Occipital lobe (tissue), 3 donors: ENCODE measurements at places on chromosomes 2 and 18. TPM values are rescaled to one million over a fixed set of nuclear protein-coding genes. Genes with fewer than 3 reads are reported as not detected.
A peak's percentile ranks its signal among the peaks of the same experiment; 100 is the strongest.

The PRSS56 gene
- not detected for total RNA-seq

The KCNJ3 gene
- 22.8 TPM for total RNA-seq

The CLIP4 gene
- 51.5 TPM for total RNA-seq

The CFAP65 gene
- 0.16 TPM for total RNA-seq

The MREG gene
- 2.5 TPM for total RNA-seq

The KCNF1 gene
- total RNA-seq = 13.3 TPM

The AQP4 gene
- total RNA-seq = 138 TPM

The CLEC4F gene
- not detected for total RNA-seq

The KLHL30 gene
- 0.16 TPM for total RNA-seq

The RGPD4 gene
- total RNA-seq = not detected

The NTSR2 gene
- 0.31 TPM for total RNA-seq

The OR6B2 gene
- not detected for total RNA-seq

The CNDP1 gene
- 0.16 TPM for total RNA-seq

GRCh38 chr2:148067801-148068200, 46.9 kb downstream of the MBD5 start:
- no peak for DNase-seq

DNA sequence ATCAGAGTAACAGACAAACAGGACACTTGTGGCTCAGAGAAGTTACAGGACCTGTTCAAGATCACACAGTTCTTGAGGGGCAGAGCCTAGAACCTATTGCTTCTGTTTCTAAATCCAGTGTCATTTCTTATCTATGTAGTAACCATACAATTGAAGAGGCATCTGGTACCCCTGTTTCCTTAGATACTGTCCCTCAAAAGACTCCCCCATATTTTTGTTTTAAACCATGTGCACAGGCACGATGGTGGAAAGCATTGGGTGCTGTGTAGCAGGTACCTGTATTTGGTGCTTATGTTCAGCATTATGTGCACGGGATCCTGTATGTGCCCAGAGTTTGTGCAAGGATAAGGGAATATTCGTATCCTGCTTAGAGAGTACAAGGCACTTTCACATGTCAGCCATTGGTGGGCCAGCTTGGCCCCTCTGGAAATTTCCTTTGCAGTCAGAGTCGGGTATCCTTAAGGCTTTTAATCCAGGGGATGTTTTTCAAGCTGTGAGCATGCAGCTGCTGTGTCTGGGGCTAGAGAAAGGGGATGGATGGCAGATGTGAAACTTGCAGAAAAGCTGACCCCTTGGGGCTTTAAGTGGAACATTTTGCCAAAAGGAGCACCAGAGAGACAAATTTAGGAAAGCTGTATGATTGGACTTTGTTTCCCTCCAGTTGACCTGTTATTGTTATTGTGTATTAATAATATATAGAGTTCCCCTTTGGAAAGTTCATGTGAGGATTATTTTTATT, 2.1 kb downstream of the LBH start:
- no peak for DNase-seq

- DNase-seq = no peak
Observed at GRCh38 chr2:237904831-237905599, 45.6 kb downstream of the RAMP1 start.

DNA sequence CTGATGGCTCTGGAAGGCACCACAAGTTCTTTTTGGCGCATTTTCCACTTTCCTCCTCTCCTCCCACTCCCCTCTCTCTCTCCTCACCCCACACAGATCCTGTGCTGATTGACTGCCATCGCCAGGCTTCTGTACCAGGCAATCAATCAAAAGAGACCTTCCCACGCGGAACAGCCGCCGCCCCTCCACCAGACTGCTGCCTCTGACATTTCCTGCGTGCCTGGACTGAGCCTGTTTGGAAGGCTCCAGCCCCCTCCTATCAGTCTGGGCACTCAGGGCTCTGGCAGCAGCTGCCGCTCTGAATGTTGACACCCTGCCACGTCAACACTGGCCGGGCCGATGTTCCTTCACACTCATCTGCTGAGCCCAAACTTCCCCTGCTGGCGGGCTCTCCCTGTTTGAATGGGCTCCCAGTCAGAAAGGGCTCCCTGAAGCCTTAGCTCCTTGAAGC, 467.7 kb downstream of the EPHA4 start:
- peak; percentile 47 for DNase-seq

DNA sequence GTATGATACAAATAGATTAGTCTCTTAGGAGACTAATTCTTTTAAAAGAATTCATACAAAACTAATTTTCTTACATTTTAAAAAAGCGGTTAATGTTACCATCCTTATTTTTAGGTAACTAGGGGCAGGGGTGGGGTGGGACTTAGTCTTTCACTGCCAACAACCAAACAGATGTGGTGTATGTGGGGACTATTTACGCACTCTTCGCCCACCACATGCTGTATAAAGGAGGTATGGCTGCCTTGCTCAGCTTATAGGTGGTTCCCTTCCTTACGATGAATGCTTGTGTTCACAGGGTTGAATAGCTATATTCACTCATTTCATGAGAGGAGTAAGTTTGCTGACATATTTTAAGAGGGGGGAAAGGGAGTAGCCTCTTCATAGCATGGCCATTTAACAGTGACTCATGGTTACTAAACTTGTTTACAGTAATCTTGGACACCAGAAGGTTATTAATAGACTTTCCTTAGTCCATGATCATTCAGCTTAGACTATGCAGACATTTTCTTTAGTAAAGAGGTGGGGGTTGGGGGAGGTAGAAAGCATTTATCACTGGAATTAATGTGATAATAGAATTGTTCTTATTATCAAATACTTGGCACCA, 61.8 kb downstream of the CAB39 start:
- DNase-seq = no peak

GRCh38 chr2:16665748-16666448, at the start of gene CYRIA:
TSS of gene CYRIA (minus strand) at chr2:16665834. CDS start at chr2:16588119, 77,715 bp downstream.
- peak; percentile 36 for DNase-seq

- DNase-seq = no peak
Observed at GRCh38 chr2:33135645-33136044, 188.9 kb downstream of the LTBP1 start.

GRCh38 chr2:66772618-66773017, 337.7 kb downstream of the MEIS1 start:
- no peak for DNase-seq

GRCh38 chr18:48402953-48403352, 6.2 kb downstream of the ZBTB7C start:
- DNase-seq = no peak

DNA sequence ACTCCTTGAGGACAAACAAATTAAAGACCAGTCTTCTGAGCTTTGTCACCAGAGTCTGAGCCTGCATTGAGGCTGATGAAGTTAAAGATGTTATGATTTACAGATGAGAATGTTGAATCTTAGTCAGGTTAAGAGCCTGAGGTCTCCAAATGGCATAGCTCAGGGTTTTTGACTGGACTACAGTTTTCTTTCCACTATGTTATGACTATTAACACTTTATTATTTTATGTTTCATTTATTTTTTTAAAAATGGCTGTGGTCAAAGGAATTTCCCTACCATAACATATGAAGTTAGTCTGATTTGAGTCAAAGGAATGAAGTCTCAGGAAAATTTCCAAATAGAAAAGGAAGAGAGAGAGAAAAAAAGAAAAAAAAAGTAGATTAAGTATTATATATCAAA, 39.7 kb upstream of the CWC22 start:
- DNase-seq = no peak

GRCh38 chr2:30541680-30542079, 94.6 kb downstream of the LCLAT1 start:
- DNase-seq = no peak

DNA sequence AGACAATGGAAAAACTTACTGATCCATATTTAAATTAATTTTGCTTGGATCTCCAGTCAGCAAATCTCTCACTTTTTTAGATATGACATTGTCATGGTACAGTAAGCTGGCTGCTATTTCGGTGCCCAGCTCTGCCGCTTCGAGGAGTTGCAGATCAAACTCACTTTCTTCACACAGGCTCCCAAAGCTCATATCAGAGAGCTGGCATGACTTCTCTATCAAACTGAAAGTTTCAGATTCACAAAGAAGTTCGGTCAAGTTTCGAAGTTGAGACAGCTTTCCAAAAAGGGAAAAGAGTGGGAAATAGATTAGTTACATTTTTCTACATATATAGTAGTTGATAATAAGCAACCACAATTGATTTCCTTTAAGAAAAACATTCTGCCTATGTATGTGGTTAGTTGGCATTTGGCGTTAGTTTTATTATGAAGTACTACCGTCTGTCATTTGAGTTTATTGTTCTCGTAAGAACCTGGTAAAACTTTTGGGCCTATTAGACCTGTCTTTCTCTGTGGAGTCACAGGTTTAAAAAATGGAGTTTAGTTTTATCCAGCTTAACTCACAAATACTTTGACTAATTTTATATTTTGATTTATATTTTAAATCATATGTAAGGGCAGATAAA, 118.8 kb downstream of the ABCA12 start:
- DNase-seq = no peak

DNA sequence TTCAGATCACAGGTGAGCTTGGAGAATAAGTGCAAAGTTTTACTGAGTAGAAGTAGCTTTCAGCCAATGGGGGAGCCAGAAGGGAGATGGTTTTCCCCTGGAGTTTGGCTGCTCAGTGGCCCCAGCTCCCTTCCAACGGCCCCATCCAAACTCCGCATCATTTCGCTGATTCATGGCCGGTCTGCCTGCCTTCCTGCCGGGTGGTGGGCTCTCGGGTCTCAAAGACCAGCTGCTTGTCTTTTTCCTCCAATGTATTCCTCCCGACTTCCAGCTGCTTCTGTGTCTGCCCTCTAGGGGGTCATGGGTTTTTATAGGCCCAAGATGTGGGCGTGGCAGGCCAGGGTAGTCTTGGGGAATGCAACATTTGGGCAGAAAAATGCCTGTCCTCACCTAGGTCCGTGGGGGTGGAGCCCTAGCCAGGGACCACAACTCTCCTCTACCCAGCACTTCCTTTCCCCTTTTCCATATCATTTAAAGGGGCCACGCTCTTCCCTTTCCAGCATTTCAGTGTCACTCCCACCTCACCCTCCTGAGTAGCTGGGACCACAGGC, 73.5 kb downstream of the MEX3C start:
- DNase-seq = no peak

DNA sequence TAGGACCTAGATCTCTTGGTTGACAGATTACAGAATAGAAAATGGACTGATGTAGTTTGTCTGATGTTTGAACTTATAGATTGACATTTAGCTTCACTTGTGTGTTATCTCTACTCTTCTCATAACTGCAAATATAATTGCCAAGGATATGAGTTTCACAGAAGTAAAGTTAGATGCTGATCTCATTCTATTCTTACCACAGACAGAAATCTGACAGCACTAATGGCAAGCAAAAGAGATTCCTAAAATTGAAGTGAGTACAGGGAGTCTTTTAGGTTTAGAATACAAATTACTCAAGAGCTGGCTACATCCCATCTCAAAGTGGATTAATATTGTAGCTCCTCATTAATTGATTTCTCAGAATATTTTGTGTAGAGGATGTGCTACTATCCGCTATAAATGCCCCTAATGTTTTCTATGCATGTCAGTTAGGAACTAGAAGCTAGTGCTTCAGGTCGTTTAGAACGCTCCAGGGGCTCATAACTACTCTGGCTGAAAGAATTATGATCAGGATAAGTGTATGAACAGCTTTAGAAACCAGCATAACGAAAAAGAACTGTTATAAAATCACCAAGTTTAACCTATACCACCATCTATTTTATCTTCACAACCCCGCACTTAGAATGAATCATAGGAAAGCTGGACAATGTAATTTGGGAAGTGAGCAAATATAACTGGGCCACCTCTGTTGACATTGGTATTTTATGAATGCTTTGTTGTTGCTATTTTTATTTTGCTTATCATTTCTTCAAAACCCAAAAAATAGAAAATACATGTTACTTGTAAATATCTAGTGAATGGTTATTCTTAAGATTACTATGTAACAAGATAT, 378.8 kb upstream of the REG3G start:
- DNase-seq = no peak

DNA sequence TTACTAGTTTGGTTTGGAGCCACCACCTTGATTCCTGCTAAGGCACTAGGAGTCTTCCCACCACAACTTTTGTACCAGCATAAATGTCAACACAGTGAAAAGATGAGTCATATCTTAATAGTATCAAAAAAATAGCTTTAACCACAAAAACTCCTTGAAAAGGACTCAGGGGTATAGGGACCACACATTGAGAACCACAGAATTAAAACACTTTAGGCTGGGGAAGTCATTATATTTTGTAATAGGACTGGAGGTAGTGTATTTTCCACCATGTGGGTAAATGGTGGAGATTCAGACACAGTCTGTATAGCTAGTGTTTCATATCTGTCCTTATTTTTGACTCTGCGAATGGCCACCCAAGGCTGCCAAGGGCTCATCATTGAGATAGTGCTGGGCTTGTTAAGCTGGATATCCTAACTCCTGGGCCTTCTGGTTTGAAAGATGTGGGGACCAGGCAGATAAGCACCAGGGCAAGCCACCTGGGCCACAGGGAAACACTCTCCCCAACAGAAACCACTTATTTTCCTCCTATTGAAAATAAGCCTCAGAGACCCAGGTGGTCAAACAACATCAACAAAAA, 19.1 kb upstream of the FHL2 start:
- no peak for DNase-seq

GRCh38 chr2:102592601-102593000, 26.8 kb upstream of the SLC9A2 start:
- no peak for DNase-seq

GRCh38 chr18:38241736-38242135, 676.1 kb upstream of the CELF4 start:
- DNase-seq = no peak

DNA sequence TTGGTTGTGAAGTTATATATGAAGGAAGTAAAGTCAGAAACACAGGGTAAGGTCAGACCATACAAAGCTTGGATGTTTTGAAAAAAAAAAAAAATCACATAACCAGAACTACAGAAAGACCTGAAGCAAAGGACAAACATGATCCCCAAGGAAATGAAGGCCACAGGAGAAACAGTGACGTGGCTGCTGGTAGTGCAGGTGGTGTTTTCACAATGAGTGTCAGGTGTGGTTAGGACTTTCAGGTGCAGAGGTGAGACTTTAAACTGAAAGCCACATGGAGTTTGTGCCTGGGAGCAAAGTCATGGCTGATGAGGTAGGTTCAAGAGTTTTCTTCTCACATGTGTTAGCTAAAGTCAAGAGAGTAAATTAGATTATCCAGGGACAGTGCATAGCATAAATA, 270.7 kb downstream of the PIEZO2 start:
- no peak for DNase-seq

- DNase-seq = no peak
Observed at GRCh38 chr18:31030574-31031278, 11.8 kb downstream of the DSC3 start.

DNA sequence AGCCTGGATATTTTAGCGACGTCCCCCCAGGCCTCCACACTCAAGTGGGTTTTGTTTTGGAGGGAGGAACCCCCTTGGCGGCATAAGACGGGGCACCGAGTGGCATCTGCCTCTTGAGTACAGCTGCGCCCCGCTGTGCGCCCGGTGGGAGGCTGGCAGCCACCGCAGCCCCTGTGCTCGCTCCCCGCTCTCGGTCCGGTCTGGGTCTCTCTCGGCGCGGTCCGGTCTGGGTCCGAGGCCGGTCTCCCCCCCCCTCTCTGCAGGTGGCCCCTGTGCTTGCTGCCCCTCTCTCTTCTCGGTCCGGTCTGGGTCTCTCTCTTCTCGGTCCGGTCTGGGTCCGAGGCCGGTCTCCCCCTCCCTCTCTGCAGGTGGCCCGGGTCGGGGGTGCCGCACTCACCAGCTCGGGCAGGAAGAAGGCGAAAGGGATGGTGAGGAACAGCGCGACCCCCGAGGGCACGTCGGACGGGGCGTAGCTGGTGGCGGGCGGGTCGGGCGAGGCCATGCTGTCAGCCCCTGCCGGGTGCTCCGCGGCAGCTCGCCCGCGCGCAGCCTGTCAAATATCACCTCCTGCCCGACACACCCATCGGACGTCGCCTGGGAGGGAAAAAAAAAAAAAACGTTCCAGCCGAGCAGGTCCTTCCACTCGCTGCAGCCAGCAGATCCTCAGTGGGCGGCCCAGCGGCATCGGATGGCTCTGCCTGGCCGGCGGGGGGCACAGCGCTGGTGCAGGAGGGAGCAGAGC, at the start of gene MALL:
Gene MALL (minus strand): TSS at position 532 of the 742 bp plus-strand sequence. CDS start 30 bp downstream, at position 502.
- DNase-seq = no peak
